ENCODE measurements at places on chromosomes 2 and 18. TPM values are rescaled to one million over a fixed set of nuclear protein-coding genes. Genes with fewer than 3 reads are reported as not detected.

- no peak for DNase-seq
These were observed 82.7 kb downstream of the LAMA1 start for GRCh38 chr18:7034924-7035323.

DNA sequence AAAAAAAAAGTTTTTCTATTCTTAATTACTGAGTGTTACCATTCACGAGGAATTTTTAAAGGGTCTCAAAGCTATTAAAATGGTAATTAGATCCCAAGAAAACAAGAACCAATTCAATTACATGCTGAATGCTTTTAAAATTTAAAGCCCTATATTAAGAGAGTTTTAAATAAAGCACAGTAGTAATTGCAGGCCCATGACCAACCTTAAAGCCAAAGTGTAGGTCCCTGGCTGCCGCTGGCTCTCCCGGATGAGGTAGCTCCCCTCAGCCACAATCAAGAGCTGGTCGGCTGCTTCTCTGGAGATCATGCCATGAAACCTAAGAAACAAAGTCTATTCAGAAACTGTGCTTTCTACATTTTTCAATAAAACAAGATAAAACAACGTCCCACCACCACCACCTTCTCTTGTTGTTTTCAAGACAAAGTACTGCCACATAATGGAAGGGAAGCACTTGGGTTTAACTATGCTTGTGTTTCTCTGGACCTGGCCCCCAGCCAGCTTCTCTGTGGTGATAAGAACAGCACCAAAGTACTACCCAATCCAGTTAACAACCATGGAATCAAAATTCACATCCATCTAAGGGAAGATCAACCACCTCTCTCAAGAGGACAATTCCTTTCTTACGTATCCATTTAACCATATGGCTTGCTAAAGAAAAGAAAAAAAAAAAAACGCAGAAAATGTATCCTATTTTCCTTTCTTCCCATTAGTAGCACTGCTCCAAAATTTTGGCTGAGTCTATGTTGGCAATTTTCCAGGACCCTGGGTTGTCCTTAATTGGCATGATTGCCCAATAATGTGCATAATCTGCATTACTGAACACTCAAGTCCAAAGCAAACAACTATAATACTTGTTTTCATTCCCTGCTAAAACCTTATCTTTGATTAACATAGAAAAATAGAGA, 90.1 kb downstream of the CHN1 start:
- no peak for DNase-seq

DNA sequence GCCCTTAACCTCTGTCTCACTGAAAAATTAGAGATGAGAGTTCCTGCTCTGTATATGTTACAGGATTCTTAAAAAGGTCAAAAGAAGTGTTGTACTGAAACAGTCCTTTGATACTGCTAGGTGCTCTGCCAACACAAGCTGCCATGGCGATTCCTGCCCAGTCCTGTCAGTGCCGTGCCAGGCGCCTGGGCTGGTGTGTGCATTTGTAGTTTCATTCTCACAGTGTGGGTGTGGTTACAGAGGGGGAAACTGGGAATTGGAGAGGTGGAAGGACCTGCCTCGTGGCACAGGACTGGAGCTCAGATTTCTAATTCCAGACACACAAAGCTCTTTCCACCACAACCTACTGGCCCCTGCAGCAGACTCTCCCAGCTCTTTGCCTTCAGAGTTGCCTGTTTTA, 122.3 kb upstream of the RAB6C start:
- no peak for DNase-seq

DNA sequence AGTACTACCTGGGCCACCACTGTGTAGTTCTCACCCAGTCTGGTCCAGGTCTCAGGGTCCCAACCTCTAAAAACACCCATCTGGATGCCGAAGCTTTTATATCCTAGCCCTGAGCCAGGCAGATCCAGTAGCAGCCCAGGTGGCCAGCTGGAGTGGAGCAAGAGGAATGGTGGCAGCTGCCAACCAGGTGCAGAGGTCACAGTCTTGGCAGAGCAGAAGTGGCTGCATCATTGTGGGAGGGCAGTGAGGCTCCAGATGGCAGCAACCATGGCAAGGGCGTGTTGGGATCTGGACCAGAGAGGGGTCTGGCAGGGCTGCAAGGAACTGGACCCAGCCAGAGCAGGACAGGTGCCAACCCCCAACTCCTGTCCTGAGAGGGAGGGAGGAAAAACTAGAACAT, 72.2 kb upstream of the AGAP1 start:
- no peak for DNase-seq

DNA sequence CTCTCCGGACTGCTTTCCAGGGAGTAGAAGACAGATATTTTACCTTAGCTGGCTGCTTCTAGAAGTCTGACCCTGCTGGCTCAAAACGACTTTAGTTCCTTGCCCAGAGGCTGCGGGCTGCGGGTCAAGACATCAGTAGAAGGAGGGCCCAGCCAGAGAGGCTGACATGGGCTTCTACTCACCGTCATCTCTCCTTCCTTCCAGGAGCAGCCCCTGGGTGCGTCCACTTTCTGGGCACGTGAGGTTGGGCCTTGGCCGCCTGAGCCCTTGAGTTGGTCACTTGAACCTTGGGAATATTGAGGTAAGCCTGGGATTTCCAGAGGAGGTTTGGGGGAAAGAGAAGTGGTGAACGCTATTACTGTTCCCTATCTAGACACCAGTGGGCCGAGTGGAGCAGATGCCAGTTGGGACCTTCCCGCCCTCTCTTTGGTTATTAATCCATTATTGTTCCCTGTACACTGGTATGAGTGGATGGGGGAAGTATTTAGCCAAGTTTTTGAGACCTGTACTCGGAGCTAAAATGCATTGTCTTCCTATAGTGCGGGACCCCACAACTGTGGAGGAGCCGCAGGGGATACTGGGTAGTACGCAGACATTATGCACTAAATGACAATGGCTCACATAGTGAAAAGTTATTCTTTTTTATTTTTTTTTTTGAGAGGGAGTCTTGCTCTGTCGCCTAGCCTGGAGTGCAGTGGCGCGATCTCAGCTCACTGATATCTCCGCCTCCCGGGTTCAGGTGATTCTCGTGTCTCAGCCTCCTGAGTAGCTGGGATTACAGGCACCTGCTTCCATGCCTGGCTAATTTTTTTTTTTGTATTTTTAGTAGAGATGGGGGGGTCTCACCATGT, 26.3 kb upstream of the CASP8 start:
- DNase-seq, result no peak

DNA sequence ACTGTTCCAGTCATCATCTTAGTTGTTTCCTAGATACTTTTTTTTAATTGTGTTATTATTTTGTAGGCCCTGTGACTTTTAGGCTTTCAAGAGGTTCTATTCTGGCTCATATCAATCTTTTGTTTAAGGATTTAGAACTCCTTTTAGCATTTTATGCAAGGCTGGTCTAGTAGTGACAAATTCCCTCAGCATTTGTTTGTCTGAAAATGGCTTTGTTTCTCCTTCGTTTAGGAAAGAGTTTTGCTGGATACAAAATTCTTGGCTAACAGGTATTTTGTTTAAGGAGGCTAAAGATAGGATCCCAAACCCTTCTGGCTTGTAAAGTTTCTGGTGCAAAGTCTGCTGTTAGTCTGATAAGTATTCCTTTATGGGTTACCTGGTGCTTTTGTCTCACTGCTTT, 116.6 kb upstream of the SLC66A3 start:
- no peak for DNase-seq

DNA sequence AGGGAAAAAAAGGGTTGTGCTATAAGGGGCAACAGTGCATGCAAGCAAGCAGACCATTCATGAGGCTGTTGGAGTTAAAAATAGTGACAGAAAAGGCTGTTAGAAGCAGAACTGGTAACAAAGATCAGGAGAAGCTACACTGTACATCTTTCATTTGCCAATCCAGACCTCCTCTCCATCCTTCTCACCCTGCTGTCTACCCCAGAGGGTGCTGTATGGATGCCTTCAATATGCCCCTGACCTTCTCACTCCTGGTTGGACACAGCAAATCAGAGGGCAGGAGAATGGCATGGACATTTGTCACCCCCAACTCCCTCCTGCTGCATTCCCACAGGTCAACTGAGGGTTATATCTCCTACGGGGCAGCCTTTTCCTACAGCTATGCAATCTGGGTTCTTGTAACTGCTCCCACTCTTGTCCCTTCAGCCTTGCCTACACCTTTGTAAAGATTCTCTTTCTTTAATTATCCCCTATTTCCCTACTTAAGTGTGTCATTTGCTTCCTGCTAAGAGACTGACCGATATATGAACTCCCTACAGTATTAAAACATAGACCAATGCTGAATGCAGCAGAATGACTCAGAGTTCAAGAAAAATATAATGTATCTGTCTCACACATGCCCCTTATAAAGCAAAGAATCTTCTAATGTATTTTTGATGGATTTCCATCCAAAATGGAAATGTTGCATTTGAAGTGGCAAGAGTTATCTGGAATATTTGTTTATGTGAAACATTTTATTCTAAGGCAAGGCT, 169.2 kb upstream of the NCKAP5 start:
- DNase-seq, result no peak

GRCh38 chr18:59140302-59140885, 710 bp downstream of the SEC11C start:
- DNase-seq, result no peak

DNA sequence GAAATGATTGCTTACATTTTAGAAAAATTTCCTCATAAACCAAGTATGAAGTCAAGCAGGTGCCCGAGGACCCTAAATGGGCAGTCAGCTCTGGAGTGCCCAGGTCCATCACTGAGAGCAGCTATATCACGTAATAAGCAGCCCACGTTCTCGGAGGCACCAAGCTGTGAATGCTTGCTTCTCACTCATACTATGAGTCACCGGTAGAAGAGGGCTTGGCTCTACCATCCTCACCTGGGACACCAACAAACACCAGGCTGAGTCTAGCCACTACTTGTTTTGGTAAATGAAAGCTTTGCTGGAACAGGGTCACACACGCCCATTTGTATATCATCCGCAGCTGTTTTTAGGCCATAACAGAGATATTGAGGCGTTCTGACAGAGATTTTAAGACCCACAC, 207.5 kb downstream of the SEPTIN10 start:
- DNase-seq, result no peak

DNA sequence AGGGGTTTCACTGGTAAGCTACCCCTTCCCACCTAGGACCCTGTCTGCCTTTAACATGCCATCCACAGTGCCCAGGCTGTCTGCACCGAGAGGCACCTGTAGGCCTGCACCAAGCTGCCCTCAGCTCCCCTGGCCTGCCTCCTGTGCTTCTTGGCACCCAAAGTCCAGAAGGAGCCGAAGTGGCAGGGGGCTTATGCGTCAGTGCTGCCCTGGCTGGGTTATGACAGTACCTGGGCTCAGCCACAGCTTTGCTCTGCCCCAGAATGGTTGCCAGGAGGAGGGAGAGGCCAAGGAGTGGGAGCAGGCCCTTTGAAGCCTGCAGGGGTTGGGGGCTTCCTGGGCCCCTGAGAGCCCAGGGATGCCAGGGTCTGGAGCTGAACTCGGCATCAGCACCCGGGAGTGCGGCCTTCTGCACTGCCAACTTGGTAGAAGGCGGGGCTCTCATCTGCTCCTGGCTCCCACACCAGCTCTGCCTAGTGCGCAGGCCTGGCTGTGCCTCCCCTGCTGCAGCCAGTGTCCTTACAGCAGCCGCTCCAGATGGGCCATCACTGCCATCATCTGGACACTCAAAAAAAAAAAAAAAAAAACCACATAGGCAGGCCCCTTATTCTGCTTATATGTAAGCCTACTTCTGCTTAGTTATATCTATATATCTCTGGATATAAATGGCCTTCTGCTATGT, 155.4 kb downstream of the THSD7B start:
- no peak for DNase-seq

DNA sequence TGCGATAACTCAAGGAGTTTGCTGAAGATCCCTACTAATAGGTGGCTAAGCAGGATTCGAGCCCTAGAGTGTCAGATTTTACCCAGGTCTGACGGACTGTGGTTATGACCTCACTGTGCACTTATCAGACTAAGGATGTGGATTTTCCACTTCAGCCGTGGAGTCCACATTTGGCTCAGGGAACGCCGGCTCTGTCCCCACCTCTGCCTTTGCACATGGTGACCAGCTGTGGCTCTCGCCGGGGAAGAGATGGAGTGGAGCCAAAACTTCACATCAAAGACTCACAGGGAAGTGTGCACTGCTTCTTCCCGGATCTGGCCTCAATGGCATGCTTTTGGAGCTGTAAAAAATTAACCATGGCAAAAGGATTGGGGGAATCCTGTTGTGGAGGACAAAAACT, 249.3 kb upstream of the APCDD1 start:
- DNase-seq, result no peak

DNA sequence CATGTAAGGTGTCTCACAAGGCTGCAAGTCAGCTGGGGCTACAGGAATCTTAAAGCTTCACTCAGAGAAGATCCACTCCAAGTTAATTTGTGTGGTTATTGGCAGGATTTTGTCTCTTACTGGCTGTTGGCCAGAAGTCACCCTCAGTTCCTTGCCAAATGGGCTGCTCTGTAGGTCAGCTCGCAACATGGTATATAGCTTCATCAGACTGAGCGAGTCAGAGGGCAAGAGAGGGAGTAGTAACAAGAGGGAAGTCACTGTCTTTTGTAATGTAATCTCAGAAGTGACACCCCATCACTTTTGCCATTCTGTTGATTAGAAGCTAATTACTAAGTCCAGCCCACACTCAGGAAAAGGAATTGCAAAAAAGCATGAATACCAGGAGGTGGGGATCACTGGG, 119.5 kb downstream of the LRRTM1 start:
- no peak for DNase-seq

DNA sequence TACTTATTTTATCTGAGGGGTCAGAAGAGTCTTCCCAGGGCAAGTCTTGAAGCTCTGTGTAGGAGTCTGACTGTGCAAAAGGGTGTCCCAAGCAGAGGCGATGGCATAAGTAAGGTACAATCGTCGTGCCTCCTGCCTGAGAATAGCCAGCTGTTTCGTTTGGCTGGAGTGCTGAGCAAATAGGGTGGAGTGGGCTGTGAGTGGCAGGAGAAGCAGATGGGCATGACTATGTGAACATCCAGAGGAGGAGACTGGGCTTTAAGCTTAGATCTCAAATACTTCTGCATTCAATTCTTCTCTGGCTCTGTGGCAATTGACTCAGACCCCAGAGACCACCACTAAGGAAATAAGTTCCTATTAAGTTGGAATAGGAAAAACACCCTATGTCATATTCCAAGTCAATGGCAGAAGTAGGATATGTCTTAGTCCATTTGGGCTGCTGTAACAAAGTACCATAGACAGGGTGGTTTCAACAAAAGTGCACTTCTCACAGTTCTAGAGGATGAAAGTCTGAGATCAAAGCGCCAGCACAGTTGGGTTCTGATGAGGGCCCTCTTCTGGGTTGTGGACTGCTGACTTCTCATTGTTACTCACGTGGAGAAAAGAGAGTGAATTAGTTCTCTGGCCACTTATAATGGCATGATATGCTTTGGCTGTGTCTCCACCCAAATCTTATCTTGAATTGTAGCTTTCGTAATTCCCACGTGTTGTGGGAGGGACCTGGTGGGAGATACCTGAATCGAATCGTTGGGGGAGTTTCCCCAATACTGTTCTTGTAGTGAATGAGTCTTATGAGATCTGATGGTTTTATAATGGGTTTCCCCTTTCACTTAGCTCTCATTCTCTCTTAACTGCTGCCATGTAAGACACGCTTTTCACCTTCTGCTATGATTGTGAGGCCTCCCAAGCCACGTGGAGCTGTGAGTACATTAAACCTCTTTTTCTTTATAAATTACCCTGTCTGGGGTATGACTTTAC, 120.2 kb downstream of the LPIN1 start:
- peak; percentile 39 for DNase-seq

GRCh38 chr2:149036507-149037293, 1.8 kb upstream of the LYPD6B start:
- no peak for DNase-seq

Gene MRPL33
- 199 TPM for polyA plus RNA-seq

Gene KCNF1
- not detected for polyA plus RNA-seq

Gene RAB6C
- polyA plus RNA-seq, result not detected

Gene ZNF519
- polyA plus RNA-seq, result 3.6 TPM

Gene TEX44
- not detected for polyA plus RNA-seq

Gene BZW1
- 182 TPM for polyA plus RNA-seq

Gene HOXD13
- not detected for polyA plus RNA-seq

Gene CXCR4
- 2,357 TPM for polyA plus RNA-seq

Gene TMEFF2
- not detected for polyA plus RNA-seq
